ENCODE measurements at places on chromosomes 7 and 10.

DNA sequence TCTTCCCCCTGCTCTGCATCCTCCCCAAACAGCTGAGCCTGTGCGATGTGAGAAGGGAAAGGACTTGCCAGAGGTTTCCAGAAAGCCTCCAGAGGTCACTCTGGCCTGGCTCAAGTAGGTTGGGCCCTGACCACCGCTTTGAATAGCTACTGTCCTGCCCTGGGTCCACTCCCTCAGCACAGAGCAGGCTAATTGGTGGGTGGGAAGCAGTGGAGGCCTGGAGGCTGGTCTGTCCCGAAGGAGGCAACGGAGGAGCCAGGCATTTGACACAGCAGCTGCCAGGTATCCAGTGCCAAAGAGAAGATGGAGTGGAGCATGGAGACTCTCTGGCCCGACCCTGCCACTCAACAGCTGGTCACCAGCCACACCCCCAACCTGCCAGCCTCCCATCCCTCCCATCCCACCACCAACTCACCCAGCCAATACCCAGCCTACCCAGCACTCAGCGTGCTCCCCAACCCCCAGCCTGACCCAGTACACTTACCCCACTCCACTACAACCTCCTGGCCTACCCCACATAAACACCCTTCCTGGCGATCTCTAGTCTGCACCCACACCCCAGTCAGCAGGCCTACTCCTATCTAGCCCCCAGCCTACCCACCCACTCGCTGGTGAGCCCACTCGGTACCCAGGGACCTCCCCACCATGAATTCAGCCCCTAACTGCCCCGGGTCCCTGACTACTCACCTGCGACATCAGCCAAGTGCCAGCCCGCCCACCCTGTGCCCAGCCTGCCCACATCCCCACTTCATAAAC lies 64.6 kb upstream of the COL13A1 start:
- no peak for DNase-seq

DNA sequence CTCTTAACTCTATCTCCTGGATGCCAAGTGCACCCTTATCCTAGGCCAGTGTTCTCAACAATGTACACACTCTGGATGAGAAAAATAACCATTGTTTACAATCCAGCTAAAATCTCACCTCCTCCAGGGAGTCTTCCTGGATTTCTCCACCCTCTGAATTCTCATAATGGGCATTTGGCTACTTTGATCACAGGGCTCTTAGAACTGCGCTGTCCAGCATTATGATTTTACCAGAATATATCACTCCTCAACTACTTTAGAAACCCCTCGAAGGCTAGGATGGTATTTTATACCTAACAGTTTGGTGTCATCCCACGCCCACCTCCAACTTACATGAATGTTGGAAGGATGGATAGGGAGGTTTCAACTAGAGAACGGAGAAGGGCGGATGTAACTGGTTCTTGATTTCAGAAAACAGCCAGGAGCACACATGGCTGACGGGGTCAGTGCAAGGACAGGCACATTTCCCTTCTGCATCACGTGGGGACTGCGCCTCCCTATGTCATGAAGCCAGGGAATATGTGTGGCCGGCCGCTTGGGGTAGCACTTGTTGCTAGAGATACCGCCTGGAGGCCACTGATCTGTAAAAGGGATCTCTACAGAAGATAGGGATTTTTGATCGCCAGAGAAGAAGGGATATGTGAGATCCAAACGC lies 1.2 kb upstream of the ATP6V0E2 start:
- DNase-seq = peak; percentile 76

DNA sequence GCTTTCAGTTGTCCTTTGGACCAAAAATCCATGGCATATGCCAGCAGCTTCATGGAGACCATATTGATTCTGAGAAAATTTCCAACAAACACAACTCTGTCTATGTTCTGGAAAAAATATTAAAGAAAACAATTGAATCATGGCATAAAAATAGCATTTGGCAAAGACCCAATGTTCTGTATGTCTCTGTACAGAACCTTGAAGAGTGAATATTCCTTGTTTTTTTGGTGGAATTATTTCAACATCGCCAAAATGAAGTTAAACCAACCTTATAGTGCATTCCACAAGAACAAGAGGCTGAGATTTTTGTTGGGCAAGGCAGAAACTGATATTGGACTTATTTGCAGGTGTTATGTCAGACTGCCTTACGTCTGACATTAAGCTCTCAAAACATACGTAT lies 53.3 kb upstream of the SLC16A12 start:
- DNase-seq = no peak

GRCh38 chr10:91800756-91801155 lies 2.5 kb downstream of the TNKS2 start:
- DNase-seq = no peak

GRCh38 chr7:30888747-30889146 lies 22.9 kb upstream of the AQP1 start:
- DNase-seq = no peak

DNA sequence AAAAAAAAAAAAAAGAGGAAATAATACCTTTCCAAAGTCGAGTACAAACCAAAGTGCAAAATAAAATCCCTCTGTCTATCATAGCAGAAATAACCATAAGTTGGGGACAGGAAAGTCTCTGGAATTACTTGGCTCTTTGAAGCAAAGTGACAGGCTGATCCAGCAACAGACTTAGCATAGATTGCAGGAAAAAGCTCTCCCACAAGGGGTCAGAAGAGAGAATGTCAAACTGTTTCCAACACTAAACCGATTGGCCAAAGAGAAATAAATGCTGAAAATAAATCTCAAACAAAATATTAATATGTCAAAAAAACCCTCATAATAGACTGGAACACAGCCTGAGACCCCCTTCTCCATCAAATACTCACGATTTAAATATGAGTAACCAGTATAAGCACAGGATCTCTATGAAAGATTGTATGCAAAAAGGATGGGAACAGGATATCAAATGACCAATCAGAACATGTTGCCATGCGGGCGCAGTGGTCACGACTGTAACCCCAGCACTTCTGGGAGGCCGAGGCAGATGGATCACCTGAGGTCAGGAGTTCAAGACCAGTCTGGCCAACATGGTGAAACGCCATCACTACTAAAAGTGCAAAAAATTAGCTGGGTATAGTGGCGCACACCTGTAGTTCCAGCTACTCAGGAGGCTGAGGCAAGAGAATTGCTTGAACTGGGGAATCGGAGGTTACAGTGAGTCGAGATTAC lies 1000.7 kb upstream of the LRRN3 start:
- DNase-seq = no peak

- DNase-seq = no peak
These were observed 507 bp downstream of the STN1 start for GRCh38 chr10:103917302-103918052.

DNA sequence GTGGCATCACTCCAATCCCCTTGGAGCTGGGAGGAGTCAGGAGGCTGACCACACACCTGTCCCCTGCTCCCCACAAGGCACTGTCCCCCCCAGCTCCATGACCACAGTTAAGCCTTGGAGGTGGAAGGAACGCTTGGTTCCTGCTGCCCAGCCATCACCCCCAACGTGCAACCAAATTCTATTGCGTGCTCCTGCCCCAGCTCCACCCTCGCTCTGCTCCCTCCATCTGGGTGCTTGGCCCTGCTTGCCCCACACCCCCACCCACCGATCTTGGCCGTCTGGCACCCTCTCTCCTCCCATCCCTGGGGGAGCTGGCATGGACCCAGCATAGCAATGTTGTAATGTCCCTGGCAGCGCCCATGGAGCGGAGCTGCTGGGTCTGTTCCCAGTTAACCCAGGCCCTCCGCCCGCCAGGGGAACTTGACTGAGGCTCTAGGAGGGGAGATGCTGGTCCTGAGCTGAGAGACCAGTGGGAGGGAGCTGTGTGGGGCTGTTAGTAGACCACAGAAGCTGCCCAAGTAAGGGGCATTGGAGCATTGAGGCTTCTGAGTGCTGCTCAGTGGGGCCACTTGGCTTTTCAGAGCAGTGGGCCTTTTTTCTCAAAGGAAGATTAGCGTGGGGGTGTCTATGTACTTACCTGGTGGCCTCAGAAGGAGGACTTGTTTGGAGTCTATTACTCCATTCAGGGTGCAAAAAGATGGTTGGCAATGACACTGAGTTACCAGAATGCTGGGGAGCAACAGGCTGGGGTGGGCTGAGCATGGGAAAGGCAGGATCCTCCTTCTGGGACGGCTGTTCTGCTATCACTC lies 1.1 kb downstream of the EPHB6 start:
- peak; percentile 70 for DNase-seq

DNA sequence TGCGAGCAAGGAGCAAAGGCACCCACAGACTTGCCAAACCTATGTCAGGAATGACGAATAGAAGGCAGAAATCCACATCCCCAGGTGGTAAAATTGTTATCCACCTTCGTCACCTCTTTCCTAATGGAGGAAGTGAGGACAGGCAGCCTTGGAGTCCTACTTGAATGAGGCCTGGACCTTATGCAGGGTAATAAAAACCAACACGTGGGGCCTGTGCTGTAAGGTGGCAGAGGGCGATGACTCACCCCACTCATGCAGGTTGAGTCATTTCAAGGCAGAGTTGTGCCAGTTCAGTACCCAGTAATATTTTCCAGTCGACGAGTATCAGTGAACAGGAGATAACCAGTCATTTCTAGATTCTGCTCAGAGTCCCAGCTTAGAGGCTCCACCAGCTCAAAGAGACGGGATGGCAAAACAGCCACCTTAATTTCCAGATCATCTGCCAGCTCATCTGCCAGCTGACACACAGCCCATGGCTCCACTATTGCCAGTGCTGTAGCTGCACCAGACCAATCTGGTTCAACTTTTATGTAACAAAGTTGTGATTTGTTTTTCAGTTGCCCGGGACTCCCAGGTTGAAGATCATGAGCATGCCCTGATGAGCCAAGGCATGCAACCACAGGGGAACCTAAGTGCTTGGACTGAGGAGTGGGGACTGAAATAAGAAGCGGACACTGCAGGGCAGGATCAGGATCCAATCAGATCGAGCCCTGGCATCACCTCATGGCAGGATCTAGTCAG lies 176.2 kb upstream of the ITGB1 start:
- DNase-seq = no peak

DNA sequence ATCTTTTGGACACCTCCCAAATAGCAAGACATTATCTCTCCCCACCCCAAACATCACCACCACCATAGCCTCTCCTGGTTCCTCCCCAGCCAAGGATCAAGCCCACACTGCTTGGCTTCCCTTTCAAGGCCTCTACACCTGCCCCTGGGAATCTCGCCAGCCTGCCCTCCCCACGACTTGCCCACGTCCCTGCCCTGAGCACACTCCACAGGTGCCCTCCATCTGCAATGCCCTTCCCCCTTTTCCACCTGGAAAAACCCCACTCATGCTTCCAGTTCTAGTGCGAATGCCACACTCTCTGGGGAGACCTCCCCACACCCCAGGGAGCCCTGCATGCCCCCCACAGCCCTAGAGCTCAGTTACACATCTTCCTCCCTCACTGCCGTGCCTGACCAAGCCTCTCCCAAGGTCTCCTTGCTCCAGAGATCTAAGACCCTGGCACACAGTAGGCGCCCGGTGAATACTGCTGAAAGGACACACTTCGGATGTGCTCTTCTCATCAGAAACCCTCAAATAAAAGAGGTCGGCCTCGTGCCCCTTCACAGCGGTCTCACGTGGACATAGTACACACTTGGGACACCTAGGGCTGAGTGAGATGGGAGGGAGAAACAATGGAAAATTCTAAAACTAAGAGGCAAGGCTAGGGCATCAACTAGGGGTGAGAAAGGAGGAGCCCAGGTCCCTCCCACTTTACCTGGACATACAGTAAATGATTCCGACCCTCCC lies 91.4 kb downstream of the DLG5 start:
- no peak for DNase-seq

- no peak for DNase-seq
These were observed 55.7 kb downstream of the PRKAG2 start for GRCh38 chr7:151821226-151821625.

DNA sequence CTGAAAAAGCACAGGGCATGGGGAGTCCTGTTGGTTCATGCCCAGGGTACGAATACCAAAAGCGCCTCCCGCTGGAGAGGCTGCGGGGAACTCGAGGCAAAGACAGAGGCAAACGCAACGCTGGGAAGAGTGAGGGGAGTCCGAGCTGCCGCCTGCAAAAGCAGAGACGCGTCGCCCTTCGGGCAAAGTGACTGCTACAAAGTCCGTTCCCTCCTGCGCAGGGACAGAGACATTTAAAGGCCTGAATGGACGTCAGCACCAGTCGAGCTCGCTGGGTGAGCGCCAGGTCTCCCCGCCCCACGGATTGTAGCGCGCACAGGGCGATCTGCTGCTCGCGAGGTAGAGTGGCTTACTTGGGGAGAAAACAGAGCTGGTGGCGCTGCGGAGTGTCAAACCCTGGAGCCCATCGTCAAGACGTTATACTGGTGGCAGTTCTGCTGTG lies 732.8 kb downstream of the ZWINT start:
- DNase-seq = peak; percentile 54

DNA sequence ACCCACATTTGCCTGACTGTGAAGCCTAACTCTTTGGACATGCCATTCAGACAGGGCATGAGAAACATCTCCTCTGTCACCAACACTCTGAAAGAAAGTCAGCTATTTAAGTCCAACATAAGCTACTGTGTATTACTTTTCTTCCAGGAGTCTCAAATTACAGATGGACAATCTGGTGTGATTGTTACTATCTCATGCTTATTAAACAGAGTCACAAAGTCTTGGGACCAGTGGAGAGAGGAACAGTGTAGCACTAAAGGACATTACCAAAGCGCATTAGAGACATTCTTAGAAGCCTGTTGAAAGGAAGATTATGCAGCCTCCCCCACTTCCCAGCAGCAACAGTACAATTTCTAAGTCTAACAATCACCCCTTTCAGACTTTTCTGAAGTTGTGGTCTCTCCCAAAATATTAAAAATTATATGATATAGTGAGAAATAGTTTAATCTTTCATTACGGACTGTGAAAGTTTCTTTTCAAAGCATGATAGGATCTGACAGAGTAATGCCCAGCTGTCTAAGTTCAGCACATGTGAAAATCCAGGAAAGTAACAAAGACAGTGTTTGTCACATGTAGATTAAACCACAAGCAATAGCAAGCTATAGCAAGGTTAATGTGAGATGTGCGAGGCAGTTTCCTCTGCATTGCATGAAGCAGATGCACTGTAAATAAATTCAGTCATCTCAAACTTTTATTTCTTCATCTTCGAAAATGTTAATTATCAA lies 280.9 kb upstream of the FZD8 start:
- no peak for DNase-seq

- DNase-seq = no peak
These were observed 462.9 kb upstream of the ZMIZ1 start for GRCh38 chr10:78605800-78606350.

DNA sequence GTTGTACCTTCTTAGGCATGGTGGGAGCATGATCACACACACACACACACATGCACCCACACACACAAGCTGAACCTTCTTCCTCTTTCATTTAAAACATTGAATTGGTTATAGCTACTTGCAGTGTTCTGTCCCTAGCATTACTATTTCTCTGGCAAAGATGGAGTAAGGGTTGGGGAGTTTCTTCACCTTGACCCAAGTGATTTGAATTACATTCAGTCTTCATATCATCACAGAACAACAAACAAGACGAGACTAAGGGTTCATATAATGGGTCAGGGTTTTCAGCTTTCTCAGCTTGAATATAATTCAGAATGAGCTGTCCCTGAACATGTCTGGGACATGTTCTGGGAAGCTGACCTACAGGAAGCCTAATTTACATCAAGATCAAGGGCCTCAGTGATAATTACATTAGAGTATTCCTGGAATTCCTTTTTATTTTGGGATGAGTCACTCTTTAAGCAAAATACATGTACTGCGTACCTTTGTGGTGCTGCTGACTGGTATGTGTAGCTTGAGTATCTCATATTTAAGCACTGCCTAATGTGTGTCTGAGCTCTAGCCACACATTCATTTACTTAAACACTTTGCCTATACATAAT lies 213.5 kb upstream of the TMEM229A start:
- no peak for DNase-seq

- no peak for DNase-seq
These were observed 116.1 kb downstream of the HIBADH start for GRCh38 chr7:27546610-27547009.
